ENCODE measurements at places on chromosomes 5 and 9.

GRCh38 chr5:127595484-127596368, 53.2 kb upstream of the CTXN3 start:
- no peak for DNase-seq

GRCh38 chr5:90022002-90022710, 387.4 kb downstream of the CETN3 start:
- DNase-seq, result no peak

DNA sequence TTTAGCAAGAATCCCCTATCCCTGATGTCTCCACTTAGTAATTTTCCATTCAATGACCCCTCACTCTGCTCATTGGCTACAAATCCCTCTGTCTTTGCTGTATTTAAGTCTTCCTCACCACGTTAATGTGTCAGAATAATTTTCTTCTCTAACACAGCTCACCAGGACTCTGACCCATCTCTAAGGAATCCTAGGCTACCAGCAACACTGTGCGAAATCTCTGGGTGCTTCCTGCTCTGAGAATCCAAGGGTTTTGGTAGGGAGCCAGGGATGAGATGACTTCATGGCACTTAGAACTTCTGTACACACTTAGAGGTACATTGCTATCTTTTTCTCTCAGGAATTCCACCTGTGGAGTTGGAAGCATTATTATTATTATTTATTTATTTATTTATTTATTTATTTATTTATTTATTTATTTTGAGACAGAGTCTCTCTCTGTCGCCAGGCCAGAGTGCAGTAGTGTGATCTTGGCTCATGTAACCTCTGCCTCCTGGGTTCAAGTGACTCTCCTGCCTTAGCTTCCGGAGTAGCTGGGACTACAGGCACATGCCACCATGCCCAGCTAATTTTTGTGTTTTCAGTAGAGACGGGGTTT, 53.5 kb downstream of the FOXI1 start:
- DNase-seq, result no peak

GRCh38 chr5:160605266-160605665, 183.6 kb downstream of the PTTG1 start:
- DNase-seq, result no peak

DNA sequence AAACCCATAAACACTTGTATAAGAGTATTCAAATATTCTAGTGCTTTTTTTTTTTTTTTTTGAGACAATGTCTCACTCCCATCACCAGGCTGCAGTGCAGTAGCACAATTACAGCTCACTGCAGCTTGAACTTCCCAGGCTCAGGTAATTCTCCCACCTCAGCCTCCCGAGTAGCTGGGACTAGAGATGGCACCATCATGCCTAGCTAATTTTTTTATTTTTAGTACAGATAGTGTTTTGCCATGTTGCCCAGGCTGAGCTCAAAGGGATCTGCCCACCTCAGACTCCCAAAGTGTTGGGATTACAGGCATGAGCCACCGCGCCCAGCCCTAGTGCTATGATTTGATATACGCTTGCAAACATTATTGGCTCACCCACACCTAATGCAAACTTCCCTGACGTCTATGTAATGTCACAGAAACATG, 11.8 kb downstream of the IL6ST start:
- no peak for DNase-seq

GRCh38 chr9:13970018-13970417, 343.9 kb downstream of the NFIB start:
- no peak for DNase-seq

DNA sequence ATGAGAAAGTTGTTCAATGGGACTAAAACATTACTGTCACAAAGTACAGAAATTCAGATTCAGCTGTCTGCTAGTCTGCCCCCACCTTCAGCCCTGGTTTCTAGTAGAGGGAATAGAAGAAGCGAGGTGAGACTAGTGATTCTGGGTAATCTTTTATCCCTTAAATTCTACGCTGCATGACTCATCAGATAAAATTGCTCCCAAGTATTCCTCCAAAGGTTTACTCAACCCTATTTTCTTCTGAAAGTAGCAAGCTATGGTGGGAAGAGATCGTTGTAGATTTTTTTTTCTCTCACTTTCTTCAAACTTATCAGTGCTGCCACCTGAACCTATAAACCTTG, 318.9 kb upstream of the RIOK2 start:
- DNase-seq, result no peak

GRCh38 chr9:129185991-129186390, 7.9 kb upstream of the IER5L start:
- peak; percentile 58 for DNase-seq

GRCh38 chr5:177366528-177367322, 9.0 kb downstream of the RGS14 start:
- DNase-seq, result no peak

DNA sequence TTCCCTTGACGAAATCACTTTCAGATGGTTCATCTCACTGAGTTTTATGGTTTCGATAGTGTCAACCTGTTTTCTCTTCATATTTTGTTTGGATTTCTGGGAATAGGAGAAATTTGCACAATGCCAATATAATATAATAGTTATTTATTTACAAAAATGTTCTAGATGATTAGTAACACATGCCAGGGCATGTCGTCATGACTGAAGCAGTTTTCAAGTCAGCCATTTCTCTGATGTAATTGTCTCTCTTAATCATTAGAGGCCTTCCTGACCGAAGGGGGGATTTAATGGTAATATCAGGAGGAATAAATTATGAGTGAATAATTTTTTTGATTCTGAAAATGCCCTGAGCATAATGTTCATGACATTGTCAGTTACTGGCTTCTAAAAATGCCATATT, 246.5 kb upstream of the ATP10B start:
- DNase-seq, result no peak

GRCh38 chr9:131621551-131622358, 76.4 kb downstream of the PRRT1B start:
- DNase-seq, result no peak

- peak; percentile 51 for DNase-seq
Measured at GRCh38 chr5:96870094-96871026, 5.9 kb upstream of the ERAP2 start.

- no peak for DNase-seq
Measured at GRCh38 chr9:130630506-130631330, 33.7 kb upstream of the PRDM12 start.

DNA sequence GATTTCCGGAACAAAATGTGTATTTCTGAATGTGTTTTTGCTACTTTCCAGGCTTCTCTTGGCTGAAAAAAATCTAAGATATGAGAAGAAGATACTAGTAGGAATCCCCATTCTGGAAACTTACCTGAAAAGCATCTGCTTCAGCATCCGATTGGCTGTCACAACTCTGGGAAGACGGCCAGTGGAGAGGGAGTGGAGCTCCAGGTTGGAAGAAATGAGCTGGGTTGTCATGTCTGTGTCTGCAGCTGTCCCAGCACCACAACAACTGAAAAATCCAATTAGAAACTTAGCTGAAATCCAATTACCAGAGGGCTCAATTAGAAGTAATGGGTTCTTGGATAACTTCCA, 3.0 kb downstream of the PSMB7 start:
- no peak for DNase-seq

DNA sequence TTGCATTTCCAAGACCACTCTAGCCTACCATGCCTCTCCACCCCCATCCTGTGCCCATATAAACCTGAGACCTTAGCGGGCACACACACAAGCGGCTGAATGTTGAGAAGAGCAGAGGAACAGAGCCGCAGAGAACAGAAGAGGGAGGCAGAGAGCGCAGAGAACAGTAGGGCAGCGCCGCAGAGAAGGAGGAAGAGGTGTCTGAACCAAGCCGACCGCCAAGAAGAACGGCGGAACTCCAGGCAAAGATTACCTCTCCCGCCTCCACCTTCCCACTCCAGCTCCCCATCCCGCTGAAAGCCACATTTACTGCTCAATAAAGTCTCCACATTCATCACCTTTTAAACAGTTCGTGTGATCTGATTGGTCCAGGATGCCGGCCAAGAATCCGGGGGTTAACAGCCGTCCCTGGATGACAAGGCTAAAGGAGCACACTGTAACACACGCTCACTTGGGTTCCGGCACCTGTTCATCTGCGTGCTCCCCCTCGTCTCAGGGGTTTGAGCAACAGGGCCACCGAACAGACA, 33.2 kb downstream of the GRIN3A start:
- no peak for DNase-seq

DNA sequence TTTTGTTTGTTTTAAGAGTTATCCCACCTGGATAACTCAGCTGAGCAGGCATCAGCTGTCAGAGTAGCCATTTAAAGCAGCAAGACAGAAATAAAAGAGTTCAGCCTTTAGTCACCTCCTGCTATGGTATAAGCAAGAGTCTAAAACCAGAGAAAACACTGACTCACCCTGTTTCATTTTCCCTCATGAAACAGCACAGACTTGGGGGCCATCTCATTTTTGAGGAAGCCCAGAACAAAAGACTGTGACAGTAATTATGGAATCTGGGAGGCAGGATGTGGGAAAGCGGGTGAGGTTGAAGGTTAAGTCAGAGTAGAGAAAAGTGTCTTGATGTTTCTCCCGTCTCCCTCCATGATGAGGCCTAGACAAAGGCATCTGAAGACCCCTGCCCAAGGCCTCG, 90.2 kb upstream of the FAM174A start:
- no peak for DNase-seq

DNA sequence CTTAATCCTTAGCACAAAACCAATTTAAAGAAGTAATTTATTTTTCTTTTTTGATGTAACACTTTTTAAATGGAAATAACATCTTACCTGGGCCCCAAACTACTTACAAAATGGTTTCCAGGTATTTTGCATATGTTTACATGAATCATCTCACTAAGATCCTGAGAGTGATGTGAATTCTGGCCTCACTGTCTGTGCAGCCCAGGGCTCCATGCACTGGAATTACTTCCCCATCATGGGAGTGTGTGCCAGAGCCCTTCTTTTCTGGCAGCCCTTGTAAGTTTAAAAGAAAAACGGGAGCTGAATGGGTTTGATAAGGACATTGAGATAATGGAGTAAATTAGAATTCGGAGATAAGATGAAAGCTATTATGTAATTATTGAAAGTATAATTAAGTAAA, 12.2 kb upstream of the F2R start:
- DNase-seq, result no peak

DNA sequence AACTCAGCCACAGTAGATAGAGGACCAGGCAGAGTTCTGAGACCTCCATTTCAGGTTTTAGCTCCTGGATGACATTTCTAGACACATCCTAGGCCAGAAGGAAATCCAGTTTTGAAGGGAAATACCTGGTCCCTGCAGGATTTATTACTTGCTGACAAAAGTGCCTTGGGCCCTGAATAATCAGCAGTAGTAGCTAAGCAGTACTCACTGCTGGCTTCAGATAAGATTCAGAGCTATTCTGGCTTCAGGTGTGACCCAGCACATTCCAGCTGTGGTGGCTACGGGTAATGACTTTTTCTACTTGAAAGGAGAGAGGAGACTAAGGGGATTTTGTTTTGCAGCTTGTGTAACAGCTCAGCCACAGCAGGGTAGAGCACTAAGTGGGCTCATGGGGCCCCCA, 34.0 kb downstream of the NDUFAF2 start:
- no peak for DNase-seq

GRCh38 chr9:88659126-88659525, 124.1 kb downstream of the NXNL2 start:
- no peak for DNase-seq

DNA sequence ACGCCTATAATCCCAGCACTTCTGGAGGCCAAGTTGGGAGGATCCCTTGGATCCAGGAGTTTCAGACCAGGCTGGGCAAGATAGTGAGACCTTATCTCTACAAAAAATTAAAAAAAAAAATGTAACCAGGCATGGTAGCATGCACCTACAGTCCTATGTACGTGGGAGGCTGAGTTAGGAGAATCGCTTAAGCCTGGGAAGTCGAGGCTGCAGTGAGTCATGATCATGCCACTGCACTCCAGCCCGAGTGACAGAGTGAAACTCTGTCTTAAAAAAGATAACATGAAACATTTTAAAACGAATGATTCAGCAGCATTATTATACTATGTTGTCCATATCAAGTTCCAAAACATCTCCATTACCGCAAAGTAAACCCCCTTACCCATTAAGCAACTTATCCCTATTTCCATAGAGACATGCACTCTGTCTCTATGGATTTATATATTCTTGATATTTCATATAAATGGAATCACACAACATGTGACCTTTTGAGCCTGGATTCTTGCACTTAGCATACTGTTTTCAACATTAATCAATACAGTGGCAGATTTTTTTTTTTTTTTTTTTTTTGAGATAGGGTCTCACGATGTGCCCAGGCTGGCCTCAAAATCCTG, 56.9 kb upstream of the MTMR12 start:
- no peak for DNase-seq

GRCh38 chr5:168288349-168289245, 2.8 kb upstream of the WWC1 start:
- no peak for DNase-seq

- DNase-seq, result no peak
Measured at GRCh38 chr5:58922461-58923171, 339.7 kb downstream of the RAB3C start.

DNA sequence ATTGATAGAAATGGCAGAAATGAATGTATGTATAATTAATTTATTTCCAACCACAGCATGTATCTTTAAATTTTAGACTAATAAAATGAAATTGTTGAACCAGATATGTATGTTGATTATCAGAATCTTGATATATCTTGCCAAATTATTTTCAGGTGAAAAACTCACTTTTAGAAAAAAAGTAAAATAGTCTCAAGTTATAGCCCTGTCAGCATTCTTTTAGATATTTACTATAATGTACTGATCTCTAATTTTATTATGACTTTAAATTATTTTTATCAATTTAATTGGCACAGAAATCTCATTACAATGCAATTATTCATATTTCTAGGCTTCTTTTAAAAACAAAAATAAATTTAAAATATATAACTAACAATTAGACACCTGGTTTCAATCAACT, 1990.4 kb upstream of the CDH6 start:
- no peak for DNase-seq

DNA sequence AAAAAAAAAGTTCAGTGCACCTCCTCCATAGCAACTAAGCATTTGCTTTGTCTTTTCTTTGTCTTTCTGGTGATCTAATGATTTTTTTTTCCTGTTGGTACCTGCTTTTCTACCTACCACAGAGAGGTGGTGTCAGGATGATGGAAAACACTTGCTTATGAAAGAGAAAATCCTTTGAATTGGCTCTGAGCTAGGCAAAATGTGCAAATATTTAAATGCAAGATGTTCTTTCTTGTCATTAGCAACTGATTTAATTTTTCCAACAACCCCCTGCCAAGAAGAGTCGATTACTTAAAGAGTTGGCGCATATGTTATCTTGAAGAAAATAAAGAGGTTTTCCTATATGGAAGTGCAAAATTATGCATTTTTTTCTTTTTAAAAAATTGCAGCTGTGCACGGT, 37.7 kb downstream of the TNC start:
- no peak for DNase-seq
